ENCODE measurements at places on chromosomes 6 and 20.

- DNase-seq = peak; percentile 55
Measured at GRCh38 chr20:37390891-37391525, 45.1 kb downstream of the SRC start.

DNA sequence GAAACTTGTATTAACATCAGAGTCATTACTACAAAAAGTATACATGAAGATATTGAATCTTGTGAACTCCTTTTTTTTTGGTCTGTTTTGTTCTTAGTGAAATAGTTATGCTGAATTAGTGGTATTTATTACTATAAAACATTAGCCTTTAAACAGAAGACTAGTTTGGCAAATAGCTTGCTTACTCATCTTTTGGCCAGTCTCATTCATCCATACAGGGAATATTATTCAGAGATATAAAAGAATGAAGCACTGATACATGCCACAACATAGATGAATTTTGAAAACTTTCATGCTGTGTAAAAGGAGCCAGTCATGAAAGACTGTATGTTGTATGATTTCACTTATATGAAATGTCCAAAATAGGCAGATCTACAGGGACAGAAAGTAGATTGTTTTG lies 205.9 kb downstream of the ZFAND3 start:
- no peak for DNase-seq

- DNase-seq = no peak
Measured at GRCh38 chr6:88890860-88891845, 72.3 kb downstream of the RNGTT start.

GRCh38 chr6:25882051-25882496 lies 8.0 kb upstream of the SLC17A3 start:
- peak; percentile 70 for DNase-seq

DNA sequence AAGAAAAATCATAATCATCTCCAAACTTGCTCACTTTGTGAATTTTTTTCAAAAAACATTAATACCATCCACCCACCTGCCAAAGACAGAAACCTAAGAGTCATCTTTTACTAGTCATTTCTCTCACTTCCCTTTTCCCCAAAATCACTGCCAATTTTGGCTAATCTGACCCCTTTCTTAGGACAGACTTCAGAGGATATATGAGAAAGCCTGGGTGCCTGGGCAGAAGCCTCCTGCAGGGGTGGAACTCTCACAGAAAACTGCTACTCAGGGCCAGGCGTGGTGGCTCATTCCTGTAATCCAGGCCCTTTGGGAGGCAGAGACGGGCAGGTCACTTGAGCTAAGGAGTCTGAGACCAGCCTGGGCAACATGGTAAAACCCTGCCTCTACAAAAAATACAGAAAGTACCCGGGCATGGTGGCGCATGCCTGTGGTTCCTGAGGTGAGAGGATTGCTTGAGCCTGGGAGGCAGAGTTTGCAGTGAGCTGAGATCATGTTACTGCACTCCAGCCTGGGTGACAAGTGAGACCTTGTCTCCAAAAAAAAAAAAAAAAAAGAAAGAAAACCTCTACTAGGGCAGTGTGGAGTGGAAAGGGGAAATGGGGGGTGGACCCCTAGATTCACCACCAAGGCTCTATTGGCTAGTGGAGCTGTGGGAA lies 3.8 kb downstream of the DEK start:
- peak; percentile 37 for DNase-seq

- no peak for DNase-seq
Measured at GRCh38 chr6:18118330-18118729, 4.1 kb downstream of the NHLRC1 start.

- DNase-seq = peak; percentile 44
Measured at GRCh38 chr6:41584668-41585205, 38.6 kb downstream of the FOXP4 start.

DNA sequence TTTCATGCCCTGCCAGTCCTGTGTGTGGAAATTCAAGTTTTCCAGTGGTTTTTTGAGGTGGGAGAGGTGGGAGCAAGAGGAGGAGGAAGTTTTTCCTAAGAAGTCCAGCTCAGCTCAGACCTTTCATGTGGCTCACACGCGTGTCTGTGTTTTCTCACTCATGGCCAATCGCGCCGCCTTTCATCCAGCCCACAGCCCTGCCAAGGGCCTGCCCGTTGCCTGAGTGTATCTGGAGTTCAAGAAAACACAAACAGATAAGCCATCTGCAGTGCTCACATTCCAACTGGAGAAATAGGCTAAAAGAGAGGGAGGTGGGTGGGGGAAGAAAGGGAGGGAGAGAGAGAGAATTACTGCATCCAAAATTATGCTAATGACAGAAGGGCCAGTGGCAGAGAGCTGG lies 12.6 kb upstream of the MPC1 start:
- no peak for DNase-seq

- no peak for DNase-seq
Measured at GRCh38 chr20:48456366-48457192, 371.2 kb downstream of the PREX1 start.

DNA sequence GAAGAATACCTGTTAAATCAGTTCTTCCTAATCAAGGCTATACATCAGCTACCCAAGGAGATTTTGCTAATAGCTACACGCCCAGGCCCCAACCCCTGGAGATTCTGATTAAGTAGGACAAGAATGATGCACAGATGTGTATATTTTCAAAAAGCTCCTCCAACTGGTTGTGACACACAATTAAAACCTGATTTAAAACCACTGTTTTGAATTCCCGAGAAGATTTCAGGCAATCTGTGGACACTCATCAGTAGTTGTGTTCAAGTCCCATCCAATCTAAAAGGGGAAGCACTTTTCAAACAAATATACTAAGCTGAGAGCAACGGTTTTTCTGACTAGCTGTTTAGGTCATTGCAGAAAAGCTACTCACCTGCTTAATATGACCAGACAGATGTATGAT lies 118.9 kb upstream of the NHSL1 start:
- DNase-seq = no peak

- no peak for DNase-seq
Measured at GRCh38 chr6:163001330-163001729, 273.6 kb downstream of the PACRG start.

DNA sequence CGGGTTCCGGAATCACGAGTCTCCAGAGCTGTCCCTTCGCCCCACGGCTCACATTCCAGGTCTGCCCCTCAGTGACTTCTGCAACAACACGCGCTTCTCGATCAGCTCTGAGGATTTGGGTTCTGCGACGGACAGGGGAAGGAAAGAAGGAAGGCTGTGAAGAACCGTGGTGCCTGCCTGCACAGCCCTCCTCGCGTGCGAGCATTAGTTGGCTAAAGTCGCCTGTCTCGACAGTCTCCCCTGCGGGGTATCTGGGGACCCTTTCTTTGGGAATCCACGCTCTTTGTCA lies 23.1 kb downstream of the VPS52 start:
- DNase-seq = no peak

- no peak for DNase-seq
Measured at GRCh38 chr6:132122176-132122575, 171.0 kb upstream of the CCN2 start.

DNA sequence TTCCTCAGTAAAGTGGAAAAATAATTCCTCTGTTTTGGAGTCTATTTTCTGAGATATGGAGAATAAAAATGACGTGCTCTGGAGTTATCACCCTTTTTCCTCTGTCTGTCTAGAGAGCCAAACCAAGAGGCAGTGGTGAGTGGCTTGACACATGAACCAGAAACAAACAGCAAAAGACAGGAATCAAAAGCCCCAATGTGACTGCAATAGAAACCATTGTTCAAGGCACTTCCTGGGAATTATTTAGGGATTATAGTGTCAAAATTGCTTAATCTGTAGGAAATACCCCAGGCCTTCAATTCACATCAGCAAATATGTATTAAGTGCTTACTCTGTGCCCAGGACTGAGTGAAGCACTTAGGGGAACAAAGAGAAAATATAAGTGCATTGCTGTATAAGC lies 560.4 kb upstream of the JAG1 start:
- no peak for DNase-seq

- DNase-seq = no peak
Measured at GRCh38 chr20:13875265-13875811, 90.5 kb downstream of the NDUFAF5 start.

GRCh38 chr20:50673466-50674137 lies 17.7 kb downstream of the RIPOR3 start:
- DNase-seq = no peak

GRCh38 chr6:1394514-1395463 lies 5.4 kb downstream of the FOXF2 start:
- DNase-seq = no peak

DNA sequence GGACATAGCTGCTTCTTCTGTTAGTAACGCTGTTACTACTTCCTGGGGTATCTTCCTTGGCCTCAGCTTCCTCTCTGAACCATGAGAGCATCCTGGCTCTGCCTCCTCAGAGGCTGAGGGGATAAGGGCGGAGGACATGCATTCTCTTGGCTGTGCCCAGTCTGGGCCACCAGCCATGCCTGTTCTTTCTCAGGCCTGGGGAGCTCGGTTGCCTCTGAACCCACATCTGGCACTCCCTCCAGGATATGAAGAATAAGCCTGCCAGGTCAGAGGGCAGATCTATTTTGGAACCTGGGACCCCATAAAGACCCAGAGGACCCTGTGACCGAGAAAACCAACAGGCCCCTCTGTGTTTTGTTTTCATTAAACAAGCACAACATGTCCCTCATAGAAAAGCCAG lies 6.6 kb upstream of the ANGPT4 start:
- no peak for DNase-seq

GRCh38 chr20:2955257-2955970 lies 82.1 kb downstream of the PTPRA start:
- no peak for DNase-seq

GRCh38 chr6:32152769-32153563 lies 975 bp upstream of the PPT2 start:
- DNase-seq = no peak

- no peak for DNase-seq
Measured at GRCh38 chr6:73738367-73739028, 42.5 kb downstream of the CD109 start.

GRCh38 chr6:105080279-105080678 lies 99.5 kb downstream of the POPDC3 start:
- DNase-seq = no peak

GRCh38 chr6:128057946-128058345 lies 157.1 kb upstream of the THEMIS start:
- DNase-seq = no peak

DNA sequence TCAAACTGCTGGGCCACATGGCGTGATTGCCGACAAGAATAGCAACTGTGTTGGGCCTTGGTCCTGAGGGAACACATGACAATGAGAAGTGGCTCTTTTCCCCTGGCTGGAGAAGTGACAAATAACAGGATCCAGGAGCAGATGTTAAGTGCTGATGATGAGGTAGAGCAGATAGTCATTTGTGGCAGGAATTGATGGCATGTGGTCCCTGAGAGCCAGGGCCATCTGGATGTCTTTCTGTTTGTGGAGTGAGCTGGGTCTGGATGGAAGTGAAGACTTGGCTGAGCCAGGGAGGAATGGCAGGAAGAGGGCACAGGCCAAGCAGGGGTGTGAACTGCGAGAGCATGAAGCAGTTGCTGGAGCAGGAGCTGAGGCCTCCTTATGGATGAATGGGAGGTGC lies 67.8 kb downstream of the SCAND1 start:
- DNase-seq = no peak

GRCh38 chr20:38181207-38181801 lies 16.2 kb upstream of the TGM2 start:
- no peak for DNase-seq

DNA sequence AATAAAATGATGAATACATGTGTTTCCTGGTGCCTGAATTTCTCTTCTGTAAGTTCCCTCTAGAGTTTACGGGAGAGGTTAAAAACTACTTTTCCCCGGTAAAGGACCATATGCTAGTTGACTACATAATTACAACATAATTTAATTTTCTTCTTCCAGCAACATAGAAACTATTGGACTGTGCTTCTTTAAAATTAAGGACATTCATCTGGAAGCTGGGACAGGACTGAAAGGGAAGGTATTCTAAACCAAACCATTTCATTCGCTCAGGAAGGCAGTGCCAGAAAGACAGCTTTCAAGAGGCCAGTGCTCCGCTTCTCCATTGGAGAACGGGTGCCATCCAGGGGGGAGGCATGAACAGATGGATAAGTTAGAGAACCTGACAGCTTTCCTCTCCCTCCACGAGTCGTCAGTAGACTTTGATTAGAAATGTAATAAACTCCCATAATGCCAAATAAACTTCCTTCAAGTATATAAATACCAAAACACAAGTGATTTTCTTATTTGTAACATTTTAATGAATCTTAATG lies 458.0 kb upstream of the SOX4 start:
- no peak for DNase-seq

GRCh38 chr6:88105741-88106340 lies 58.2 kb downstream of the SPACA1 start:
- no peak for DNase-seq

GRCh38 chr6:1869769-1870168 lies 260.1 kb downstream of the FOXC1 start:
- DNase-seq = no peak

- no peak for DNase-seq
Measured at GRCh38 chr6:7110092-7110792, 2.5 kb downstream of the RREB1 start.

DNA sequence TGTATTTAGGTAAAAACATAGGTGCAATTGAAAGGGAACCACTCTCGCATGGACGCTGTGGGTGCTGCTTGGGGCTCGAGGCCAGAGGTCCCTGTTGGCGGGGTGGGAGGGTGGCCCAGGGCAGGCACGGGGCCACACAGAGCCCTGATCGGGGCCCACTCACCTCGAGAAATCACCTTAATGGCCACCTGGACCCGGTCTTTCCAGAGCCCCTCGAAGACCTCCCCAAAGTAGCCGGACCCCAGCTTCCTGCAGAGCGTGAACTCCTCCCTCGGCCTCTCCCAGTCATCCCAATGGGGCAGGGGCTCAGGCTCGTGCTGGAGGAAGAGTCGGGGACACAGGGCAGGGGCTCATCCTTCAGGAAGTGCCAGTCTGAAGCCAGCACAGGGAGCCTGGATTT lies 3.8 kb downstream of the PTK6 start:
- DNase-seq = no peak

GRCh38 chr6:110352563-110353262 lies 5.4 kb downstream of the METTL24 start:
- no peak for DNase-seq

GRCh38 chr6:154408891-154409500 lies 52.4 kb upstream of the IPCEF1 start:
- no peak for DNase-seq

DNA sequence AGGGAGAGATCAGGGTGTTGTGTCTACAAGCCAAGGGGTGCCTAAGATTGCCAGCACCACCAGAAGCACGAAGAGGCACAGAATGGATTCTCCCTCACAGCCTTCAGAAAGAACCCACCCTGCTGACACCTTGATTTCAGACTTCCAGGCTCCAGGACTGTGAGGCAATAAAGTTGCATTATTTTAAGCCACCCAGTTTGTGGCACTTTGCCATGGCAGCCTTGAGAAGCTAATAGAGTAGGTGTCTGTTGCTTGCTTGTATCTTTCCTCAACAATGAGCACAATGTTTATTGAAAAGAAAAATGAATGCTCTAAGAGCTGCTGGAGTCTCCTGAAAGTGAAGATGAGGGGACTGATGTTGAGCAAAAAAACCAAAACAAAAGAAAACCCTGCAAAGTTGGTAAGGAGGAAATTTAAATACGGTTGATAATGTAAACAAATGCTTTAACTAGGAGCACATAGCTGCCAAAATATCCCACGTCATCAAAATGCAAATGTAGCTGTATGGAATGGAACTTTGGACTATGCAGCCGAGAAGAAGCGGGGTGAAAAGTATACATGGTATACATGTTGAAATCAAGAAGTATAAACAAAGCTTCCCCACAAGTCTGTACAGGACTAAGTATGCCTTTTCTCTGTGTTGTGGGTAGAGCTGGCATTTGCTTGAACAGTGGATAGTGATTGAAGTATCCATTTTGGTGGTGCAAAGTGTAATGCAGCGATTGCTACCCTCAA lies 8.0 kb downstream of the IL20RA start:
- no peak for DNase-seq

GRCh38 chr6:5004373-5005037 lies 668 bp upstream of the RPP40 start:
- DNase-seq = no peak

GRCh38 chr6:53528107-53528506 lies 16.8 kb downstream of the GCLC start:
- no peak for DNase-seq

All from Right ventricle myocardium inferior (tissue), 1 donor.